ENCODE measurements at places on chromosomes 12 and 14.

DNA sequence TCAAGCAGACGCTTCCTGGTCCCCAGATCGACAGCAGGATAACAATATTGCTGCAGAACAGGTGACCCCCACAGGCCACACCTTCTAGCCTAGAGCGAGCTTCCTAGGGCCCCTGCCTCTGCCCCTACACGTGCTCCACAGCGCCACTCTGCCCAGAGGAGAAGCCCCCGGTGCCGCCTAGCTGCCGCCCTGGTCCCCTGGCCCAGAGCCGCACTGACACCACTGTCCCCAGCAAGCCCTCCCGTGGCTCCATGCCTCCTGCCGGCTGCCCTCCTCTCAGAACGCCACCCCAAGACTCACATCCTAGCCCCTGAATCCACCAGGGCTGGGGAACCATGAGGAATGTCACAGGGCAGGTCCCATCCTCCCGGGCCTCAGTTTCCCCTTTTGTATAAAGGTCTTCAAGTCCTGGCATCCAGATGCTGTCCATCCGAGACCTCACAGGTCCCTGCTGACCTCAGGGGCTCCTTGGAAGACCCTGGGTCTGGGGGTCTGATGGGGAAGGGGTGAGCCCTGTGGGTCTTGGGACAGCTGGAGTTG is 31.0 kb downstream of the JAG2 start:
- DNase-seq: no peak

GRCh38 chr12:93766796-93767523 is 89.8 kb downstream of the CRADD start:
- peak; percentile 33 for DNase-seq

DNA sequence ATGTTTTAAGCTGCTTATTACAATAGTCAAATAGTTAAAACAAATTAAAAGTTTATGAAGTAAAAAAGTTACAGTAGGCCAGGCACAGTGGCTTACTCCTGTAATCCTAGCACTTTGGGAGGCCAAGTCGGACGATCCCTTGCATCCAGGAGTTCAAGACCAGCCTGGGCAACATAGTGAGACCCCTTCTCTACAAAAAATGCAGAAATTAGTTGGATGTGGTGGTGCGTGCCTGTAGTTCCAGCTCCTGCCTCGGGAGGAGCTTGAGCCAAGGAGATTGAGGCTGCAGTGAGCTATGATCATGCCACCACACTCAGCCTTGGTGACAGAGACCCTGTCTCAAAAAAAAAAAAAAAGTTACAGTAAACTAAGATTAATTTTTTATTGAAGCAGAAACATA is 142.6 kb downstream of the MIPOL1 start:
- DNase-seq: no peak

- no peak for DNase-seq
Observed at GRCh38 chr14:72516936-72517700, 376.8 kb downstream of the DPF3 start.

DNA sequence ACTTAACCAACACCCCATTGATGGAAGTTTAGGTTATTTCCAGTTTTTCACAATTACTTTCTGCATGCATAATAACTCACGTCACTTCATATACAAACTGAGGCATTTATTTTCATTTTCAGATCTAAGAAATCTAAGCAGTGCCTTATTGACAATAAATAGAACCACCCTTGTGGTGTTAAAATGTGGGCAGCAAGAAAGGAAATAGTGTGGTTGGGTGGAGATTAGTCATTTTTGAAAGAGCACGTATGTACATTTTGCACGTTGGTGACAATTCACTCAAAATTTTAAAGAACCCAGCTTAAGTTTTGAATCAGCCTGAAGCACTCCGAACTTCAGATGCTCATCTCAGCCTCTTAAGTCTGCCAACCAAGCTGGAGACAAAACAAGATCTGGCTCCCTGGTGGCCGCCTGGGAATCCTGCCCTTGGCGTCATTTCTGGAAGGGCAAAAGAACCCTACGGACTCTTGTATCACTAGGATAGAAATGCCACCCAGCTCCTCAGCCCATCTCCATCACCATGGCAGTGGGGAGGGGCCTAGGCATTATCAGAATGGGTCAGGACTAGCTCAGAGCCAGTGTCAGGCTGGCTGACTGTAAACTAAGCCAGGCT is 89.5 kb upstream of the BCL2L14 start:
- peak; percentile 71 for DNase-seq

- no peak for DNase-seq
Observed at GRCh38 chr12:52208424-52209165, 16.8 kb upstream of the KRT80 start.

- DNase-seq: peak; percentile 50
Observed at GRCh38 chr12:120249875-120250795, 15.4 kb downstream of the PXN start.

- no peak for DNase-seq
Observed at GRCh38 chr14:102164965-102165364, 25.3 kb downstream of the WDR20 start.

DNA sequence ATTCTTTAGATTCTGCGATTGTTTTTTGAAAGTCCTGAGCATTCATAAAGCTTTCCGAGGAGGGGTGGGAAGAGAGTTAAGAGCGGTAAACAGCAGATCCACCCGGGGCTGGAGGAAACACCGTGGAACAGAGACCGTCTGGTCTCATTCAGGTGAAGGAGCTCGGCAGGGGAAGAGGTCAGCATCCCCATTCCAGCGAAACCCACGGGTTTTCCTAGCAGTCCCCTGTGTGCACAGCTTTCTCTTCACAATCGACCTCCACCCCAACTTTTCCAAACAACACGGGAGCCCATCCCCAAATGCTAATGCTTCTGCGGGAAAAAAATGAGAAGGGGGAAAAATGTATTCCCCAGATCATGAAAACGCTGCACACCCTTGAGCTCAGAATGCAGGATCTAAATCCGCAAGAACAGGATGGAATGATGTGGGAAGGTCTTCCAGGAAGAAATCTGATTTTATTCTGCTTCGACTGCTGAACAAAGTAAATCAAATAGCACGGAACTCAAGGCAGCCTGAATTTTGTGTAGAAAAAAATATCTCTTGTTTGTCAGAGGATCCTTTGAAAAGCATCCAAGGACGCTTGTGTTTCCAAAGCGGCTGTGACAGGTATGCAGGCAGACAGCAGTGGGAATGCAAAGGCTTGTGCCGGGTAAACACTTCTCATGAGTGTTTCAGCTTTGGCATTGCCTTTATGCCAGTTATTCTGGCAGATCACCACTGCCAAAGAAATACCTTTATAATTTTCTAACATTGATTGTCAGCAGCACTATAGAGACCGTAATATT is 128.8 kb downstream of the NDUFA12 start:
- no peak for DNase-seq

GRCh38 chr12:66612090-66612775 is 66.6 kb downstream of the GRIP1 start:
- no peak for DNase-seq

DNA sequence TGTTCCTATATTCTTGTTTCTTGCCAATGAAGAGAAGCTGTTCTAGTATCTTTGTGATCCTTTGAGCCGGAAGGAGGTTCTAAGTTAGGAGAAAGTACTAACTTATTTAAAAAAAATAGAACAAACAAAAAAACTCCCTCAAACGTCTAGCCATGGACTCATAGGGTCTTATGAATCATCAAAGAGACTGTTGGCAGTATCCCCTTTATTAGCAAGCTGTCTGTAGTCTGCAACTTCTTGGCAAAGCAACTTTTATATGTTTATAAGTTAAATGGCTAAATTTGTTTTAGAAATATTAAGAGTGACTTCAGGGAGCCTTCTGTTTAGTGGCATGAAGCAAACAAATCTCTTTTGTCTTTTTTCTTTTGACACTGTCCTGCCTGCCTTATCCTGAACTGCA is 291.9 kb downstream of the FUT8 start:
- DNase-seq: no peak

- no peak for DNase-seq
Observed at GRCh38 chr14:45065540-45065939, 18.4 kb upstream of the PRPF39 start.

GRCh38 chr12:100229876-100230275 is 29.3 kb downstream of the ACTR6 start:
- no peak for DNase-seq

GRCh38 chr14:96953087-96953874 is 156.1 kb downstream of the VRK1 start:
- no peak for DNase-seq

- DNase-seq: peak; percentile 74
Observed at GRCh38 chr12:2853626-2854025, 3.2 kb downstream of the TEX52 start.

DNA sequence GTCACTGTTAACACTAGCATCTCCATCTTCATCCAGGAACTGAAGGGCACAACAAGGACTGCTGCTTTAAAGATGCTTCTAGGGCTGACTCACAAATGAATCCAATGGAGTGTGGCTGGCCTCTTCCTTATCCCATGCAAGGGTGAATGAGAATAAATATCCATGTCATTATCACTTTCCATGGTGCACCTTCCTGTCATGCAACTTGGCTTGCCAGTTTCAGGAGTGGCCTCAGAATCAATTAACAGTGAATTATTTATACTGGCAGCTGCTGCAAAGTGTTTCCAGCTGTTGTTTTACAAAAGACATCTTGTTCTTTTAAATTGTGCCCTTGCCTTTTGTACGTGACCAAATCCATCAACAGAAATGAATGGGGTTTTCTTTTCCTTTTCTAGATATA is 499.3 kb upstream of the TMEM132C start:
- no peak for DNase-seq

GRCh38 chr12:64273527-64274403 is 51.7 kb upstream of the KICS2 start:
- peak; percentile 25 for DNase-seq

DNA sequence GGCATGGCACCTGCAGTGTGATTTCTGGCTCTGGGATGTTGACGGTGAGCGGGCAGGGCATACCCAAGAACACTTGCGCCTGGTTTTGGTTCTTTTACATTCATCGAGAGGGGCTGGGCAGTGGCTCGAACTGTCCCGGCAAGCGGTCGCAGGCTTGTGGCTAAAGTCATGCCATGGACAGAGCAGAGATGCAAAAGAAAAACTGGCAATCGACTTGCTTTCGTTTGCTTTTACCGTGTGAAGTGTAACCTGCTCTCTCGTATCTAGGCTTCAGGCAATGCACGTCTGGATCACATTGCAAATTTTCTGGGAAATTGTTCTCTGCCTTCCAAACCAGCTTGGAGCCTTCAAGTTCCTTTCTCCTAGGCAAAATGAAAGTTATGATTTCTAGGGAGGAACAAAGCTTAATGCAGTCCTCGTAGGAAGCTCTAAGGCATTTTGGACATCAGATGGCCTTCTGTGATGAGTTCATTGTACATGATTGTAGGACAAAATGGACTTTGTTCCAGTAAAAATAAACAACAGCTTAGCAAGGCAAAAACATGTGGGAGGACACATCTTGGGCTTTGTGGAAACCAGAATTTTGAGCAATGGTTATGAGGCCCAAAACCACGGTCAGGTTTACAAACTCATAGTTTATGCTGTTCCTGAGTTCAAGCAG is 18.3 kb downstream of the ADGRD1 start:
- DNase-seq: no peak

- DNase-seq: no peak
Observed at GRCh38 chr12:66627270-66627987, 51.4 kb downstream of the GRIP1 start.

DNA sequence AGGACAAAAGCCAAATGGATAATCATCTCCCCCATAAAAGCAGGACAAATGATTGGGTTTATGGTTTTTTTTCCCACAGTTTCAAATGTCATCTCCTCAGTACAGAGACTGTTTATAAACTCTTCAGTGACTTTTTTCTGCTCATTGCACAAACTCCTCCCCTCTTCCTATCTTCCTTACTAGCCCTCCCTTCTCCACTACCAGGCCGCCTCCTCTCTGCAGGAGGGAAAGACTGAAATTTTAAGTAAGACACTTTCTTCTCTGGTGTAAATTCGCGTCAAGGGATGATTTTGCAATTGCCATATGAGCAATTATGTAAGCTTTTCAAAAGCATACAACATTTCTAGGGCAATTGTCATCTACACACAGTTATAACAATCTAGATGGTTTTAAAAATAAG is 37.0 kb downstream of the BTG1 start:
- no peak for DNase-seq

- no peak for DNase-seq
Observed at GRCh38 chr14:61832783-61833182, 70.6 kb downstream of the SNAPC1 start.

DNA sequence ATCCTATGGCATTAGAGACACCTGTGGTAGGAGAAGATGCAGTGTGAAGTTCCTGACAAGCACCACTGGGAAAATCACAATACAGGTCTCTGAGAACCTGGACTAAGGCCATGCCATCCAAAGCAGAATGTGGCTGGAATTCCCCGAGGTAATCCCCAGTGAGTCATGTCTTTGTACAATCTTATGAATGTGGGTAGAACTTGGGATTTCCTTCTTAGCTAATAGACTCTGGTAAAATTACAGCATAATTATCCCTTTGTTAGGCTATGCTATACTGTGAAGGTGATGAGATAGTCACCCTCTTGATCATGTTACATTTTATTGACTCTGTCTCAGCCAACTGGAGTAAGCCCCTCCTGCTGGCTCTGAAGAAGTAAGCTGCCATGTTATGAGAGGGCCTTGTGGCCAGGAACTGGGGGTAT is 224.3 kb upstream of the DCN start:
- DNase-seq: peak; percentile 11

DNA sequence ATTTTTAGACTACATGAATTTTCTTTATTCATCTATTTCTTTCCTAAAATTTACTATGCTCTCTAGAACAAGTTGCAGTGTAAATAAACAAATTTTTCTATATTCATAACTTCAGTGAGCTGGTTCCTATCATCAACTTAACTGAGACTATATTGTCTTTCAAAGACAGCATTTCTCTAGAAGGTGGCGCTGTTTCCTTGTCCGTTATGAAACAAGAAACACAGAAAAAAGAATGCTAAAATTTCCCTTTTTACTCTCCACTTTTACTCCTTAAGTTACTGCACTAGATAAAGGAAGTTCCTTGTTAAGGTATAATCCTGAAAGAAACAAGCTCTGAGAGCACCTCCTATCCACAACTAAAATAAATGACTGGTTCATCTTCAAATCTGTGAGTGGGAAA is 8.2 kb upstream of the CLEC2A start:
- DNase-seq: no peak

DNA sequence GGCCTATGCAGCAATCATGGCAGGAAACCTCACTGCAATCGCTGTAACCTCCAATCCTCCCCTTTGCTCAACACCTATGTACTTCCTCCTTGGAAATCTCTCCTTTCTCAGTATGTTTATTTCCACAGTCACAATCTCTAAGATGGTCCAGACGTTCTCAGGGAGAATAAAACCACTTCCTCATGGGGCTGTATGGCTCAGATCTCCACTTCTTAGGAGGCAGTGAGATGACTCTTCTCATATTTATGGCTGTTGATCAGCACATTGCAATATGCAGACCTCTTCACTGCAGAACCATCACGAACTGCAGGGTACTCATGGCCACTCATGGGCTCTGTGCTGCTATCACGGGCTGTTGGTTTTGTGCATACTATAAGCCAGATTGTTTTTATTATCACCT is 17.1 kb upstream of the OR4K17 start:
- DNase-seq: no peak

GRCh38 chr12:46578190-46578982 is 205.8 kb upstream of the SLC38A2 start:
- DNase-seq: no peak

Data from GM20000 (cell line).